ENCODE measurements at places on chromosomes 1 and 21.

- no peak for DNase-seq
Observed at GRCh38 chr1:211783266-211783665, 47.3 kb downstream of the LPGAT1 start.

GRCh38 chr1:155847823-155848529, 9.0 kb downstream of the GON4L start:
- no peak for DNase-seq

GRCh38 chr1:110674337-110675059, at the start of gene KCNA3:
Gene KCNA3, minus strand, starts transcription at chr1:110674940. Its CDS starts 131 bp downstream, at chr1:110674809.
- DNase-seq = peak; percentile 68

DNA sequence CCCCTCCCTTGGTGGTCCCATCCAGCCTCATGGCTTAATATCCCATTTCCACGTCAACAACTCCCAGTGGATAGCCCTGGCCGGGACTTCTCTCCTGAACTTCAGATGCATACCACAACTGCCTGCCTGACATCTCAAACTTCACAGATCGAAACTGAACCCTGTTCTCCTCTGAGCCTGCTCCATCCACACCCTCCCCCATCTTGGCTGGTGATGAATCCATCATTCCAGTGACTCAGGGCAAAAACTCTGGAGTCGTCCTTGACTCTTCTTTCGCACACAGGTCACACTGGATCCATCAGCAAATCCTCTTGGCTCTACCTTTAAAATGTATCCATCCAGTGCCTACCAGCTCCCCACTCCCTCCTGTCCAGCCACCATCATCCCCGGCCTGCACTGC, 3.9 kb downstream of the TAS1R2 start:
- DNase-seq = no peak

DNA sequence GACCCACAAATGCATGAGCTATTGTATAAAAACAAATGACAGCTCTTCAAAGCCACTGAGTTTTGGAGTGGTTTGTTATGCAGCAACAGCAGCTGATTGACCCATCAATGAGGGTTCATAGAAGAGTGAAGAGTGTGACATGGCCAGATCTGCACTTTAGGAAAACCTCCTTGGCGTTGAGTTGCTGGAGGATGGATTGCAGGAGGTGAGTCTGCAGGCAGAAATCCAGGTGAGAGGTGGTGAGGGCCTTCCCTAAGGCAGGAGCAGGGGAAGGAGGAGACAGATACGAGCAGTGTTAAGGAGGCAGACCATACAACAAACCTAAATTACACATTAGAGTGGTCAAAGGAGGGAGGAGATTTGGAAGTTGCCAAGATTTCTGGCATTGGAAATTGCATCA, 169.3 kb upstream of the CSF3R start:
- DNase-seq = no peak

- DNase-seq = no peak
Observed at GRCh38 chr1:188022661-188023060, 1193.9 kb downstream of the PLA2G4A start.

GRCh38 chr1:200281201-200281835, 128.5 kb downstream of the ZNF281 start:
- DNase-seq = no peak

DNA sequence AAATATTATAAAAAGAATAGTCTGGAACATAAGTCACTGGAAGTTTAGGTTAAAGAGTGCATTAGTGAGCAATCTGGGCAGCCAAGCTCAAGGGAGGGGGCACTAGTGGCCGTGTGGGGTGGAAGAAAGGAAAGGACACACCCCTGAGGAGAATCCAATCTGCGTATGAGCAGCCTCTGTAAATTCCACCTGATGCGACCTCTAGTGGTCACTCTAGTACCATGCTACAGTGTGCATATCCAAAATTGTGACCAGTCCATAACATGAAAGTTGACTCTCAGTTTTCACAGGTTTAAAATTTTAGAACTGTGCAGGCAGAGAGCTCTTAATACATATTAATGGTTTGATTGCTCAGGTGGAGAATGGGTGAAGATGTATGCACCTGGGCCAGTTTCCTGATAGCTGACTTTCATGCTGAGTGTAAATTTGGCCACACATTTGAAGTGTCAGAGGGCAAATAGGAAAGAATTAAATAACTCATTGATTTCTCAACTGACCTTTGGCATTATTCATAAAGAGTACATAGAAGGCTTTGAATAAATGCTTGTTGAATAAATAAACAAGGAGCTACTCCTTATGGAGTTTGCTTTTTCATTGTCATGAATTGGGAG, 105.9 kb upstream of the C21orf91 start:
- peak; percentile 42 for DNase-seq

DNA sequence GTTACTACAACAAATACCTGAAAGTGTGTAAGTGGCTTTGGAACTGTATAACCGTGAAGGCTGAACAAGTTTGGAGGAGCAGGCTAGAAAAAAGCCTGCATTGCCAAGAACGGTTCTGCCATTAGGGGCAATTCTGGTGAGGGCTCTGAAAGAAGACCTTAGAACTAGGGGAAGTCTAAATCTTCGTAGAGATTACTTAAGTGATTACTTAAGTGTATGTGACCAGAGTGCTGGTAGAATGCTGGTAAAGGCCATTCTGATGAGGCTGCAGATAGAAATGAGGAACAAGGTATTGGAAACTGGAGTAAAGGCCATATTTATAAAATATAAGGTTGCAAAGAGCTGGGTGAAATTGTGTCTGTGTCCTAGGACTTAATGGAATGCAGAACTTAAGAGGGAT, 158.0 kb downstream of the CLIC6 start:
- no peak for DNase-seq

- DNase-seq = no peak
Observed at GRCh38 chr21:15045017-15045416, 19.8 kb downstream of the NRIP1 start.

DNA sequence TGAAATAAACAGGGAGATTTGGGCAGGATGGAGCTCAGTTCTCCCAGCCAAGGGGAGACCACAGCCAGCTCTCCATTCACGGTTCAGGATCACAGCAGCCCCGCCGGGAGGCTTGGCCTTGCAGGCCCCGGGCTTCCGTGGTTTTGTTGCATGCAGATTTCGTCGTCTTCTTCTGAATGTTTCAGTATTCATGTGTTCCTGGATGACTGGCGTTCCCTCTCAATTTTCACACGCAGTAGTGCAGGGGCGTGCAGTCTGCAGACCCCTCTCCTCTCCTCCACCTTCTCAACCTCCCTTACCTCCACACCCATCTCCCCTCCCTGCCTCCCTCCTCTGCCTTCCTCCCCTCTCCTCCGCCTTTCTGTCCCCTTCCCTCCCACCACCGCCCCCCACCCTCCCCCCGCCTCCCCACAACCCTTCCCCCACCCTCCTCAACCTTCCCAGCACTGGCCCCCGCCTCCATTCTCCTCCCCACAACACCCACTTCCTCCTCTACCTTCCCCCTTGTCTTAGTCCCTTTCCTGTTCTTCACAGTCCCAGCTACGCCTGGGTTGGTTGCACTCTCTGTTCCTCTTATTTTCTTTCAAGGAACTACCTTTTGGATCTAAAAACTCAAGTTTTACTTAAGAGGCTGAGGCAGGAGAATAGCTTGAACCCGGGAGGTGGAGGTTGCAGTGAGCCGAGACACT, 8.4 kb upstream of the SLC19A1 start:
- peak; percentile 17 for DNase-seq

DNA sequence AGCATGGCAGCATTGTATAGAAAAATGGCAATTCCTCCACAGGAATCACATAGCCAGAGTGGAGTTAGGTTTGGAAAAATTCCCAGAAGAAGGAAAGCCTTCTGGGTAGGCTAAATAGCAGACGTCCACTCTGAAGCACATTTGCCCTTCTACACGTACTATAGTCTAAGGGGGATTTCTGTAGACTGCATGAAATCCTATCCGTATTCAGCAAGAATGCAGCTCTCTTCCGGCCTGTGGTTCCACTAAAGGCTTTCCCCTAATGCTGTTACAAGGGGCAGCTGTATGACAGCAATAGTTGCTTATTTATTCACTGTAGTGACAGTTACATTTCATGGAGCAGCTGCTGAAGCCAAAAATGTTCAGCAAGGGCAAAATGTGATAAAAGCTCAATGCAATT, 263.6 kb downstream of the RWDD3 start:
- DNase-seq = no peak

DNA sequence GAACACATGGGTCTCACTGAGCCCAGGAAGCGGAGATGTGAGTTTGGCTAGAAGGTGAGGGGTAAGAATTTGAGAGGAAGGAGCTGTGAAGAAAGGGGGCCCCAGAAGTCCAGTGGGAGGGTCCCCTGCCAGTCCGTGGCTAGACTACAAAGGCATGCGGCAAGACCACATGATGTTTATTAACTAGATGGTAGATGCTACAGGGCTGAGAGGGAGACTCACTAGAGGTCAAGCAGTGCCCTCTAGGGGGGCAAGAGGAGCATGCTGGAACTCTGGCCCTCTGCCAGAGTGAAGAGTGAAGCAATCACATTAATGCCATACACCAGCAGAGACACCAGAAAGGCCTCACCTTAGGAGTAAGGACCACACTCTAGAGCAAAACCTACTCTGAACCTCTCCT, 12.2 kb downstream of the KIAA0319L start:
- peak; percentile 49 for DNase-seq

DNA sequence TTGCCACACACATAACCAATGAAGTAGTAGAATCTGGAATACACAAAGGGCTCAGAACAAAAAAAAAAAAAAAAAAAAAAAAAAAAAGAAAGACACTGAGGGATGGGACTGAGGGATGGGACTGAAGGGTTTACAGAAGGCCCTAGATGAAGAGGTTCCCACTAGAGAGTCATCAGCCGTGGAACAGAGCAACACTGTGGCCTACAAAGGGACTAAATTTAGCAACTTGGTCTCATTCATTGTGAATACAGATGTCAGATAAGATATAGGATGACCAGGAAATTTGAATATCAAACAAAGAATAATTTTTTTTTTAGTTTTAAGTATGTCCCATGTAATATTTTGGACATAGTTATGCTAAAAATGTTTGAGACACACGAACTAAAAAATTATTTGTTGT, 62.1 kb downstream of the GLUL start:
- DNase-seq = no peak

DNA sequence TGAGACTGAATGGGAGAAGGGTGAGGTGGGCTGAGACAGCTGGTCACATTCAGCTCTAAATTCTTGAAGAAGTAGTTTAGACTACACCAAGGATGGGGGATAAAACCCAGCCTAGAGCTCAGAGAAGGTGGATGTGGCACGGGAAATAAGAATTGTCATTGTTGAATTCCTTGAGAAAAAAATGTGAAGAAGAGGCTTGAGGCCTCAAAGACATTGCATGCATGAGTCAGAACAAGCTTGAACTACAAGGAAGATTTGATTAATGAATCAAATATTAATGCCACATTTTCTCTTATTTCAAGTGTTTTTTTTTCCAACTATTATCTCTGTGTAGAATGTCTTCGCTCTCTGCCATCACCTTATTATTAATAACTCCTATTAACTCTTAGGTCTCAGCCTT, 58.9 kb downstream of the MAP3K7CL start:
- DNase-seq = no peak

- no peak for DNase-seq
Observed at GRCh38 chr1:70427976-70428375, 16.9 kb downstream of the CTH start.

- DNase-seq = no peak
Observed at GRCh38 chr1:91879733-91880132, 6.2 kb downstream of the TGFBR3 start.

DNA sequence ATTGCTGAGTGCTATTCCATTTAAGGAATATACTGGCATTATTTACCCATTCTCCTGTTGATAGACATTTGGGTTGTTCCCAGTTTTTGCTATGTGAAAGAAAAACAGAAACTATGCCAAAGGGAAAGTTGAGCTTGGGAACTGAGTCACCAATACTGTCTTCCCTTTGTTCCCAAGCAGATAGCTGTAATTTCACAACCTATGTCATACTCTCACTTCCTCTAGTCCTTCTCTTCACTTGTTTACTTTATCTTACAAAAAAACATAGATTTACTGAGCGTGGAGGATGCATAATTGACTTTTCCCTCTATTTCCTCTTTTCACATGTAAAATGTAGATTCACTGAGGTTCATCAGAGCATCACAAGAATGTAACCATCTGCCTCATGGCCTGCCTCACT, 32.4 kb upstream of the PGBD5 start:
- no peak for DNase-seq

DNA sequence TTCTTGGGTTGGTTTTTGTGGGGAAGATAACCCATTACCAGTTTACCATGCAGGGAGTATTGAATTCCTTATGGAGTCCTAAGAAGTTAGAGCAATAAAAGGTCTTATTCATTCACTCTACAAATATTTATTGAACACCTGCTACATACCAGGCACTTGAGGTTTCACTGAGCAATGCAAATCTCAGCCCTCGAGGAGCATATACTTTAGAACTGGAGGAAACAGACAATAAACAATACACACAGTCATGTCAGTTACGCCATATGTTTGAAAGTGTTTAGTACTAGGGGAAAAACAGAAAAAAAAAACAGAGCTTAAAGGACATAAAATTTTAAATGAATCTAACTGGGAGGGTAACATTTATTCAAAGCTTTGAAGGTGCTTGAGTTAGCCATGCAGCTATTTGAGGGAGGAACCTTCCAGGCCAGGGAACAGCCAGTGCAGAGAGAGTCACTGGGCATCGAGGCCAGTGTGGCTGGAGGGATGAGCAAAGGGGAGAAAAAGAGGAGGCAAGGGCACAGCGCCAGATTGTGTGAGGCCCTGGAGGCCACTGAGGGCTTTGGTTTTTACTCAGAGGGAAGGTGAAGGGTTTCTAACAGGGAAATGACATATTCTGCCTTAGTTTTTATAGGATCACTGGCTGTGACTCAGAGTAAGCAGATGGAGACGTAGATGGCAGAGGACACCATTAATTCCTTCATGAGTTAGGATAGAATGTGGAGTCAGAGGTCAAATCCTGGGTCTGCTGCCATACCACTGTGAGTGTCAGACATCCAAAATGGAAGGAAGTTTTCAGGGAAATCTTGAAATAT, 32.7 kb downstream of the C1orf21 start:
- DNase-seq = no peak

- no peak for DNase-seq
Observed at GRCh38 chr1:150507912-150508864, at the start of gene ECM1. Gene ECM1, plus strand, starts transcription at chr1:150508109. Its CDS starts 101 bp downstream, at chr1:150508210.

DNA sequence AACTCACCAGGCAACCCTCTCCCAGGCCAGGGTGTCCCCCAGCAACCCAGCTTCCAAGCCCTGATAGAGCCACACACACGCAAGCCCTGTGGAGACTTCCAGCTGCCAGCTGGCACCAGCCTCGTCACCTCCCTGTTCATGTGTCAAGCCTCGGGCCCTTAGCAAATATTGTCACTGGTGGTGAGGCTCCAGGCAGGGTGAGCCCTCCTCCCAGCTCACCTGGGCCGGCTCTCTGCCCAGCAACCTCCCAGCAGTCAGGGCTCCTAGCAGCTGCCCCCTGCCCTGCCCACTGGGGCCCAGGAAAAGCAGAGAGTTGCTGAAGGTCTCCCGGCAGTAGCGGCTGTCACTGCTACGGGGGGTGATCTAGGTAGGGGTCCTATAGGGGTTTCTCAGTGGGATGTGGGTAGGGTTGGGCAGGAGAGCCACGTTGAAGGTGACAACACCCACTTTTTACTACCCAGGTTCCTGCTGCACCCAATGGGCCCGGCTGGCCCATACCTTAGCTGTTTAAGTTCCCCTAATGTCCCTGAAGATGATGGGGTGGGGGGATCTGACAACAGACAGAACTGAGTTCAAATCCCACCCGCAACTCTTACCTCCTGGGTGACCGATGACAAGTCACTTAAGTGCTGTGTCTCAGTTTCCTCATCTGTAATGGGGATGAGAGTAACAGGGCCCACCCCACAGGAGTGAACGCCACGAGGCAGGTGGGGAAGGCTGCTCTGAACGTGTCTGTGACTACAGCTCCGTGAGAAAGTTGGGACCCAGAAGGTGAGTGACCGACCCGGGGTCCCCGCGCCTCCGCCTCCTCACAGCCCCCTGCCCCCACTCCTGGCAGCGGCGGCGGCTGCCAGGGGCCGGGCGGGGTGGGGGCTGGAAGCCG, 678 bp downstream of the TTC39A start:
- no peak for DNase-seq

- peak; percentile 31 for DNase-seq
Observed at GRCh38 chr21:42009018-42009830, 936 bp downstream of the ZBTB21 start.
